ENCODE measurements at places on chromosomes 2 and 18.

GRCh38 chr2:144432921-144433320, 87.0 kb downstream of the ZEB2 start:
- DNase-seq: no peak

GRCh38 chr18:58929206-58929605, 64.5 kb downstream of the ZNF532 start:
- DNase-seq: no peak

DNA sequence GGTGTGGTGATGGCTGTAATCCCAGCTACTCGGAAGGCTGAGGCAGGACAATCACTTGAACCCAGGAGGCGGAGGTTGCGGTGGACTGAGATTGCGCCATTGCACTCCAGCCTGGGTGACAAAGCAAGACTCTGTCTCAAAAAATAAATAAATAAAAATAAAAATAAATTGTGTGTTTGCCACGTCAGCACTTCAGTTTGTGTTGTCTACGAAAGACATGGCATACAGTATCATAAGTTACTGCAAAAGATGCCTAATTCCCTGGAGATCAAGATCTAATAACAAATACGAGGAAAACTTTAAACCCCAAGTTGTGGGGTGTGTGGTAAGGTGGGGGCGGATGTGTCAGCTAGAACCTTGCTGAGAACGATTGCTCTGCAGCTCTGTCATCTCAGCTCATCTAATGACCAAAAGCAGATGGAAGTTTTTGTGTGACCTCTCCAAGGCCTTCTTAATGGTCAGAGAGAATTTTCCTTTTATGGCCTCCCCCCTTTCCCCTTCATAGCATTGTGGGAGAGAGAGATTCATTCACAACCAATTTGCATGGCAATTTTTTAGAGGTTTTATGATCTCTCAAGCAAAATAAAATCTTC, 11.3 kb downstream of the NPAS2 start:
- DNase-seq: no peak

GRCh38 chr2:156445296-156446220, 9.4 kb downstream of the GPD2 start:
- DNase-seq: no peak

GRCh38 chr18:48752928-48753327, 197.8 kb downstream of the SMAD7 start:
- no peak for DNase-seq

DNA sequence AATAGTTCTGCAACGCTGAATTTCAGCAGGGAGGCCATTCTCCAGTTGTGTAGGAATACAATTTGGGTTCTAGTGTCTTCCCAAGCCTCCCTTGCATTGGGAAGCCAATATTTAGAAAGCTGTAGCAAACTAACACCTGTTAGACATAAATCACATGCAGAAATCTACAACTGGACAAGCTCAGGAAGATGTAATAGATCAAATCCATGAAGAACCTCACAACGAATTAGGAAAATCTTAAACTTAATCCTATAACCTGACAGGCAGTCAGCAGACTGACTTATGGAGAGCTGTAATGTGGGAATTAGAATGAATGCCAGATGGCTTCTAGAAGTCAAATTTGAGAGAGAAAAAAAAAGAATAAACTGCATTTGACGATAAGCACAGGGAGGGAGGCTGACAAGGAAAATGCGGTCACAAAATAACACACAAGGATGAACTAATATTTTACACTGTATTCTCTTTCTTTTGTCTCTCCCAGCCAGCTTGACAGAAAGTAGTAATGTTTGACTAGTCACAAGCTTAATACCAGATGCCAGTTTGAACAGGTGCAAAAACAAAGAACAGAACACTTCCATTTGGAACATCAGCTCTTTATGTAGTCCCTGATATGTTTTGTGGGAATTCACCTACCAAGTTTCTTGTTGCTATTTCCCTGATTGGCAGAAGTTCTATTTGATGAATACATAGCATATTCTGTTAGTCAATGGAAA, 50.8 kb upstream of the FANCL start:
- no peak for DNase-seq

GRCh38 chr2:61439241-61440002, 31.5 kb downstream of the USP34 start:
- DNase-seq: no peak

- DNase-seq: no peak
Measured at GRCh38 chr2:128573531-128573930, 254.9 kb upstream of the HS6ST1 start.

DNA sequence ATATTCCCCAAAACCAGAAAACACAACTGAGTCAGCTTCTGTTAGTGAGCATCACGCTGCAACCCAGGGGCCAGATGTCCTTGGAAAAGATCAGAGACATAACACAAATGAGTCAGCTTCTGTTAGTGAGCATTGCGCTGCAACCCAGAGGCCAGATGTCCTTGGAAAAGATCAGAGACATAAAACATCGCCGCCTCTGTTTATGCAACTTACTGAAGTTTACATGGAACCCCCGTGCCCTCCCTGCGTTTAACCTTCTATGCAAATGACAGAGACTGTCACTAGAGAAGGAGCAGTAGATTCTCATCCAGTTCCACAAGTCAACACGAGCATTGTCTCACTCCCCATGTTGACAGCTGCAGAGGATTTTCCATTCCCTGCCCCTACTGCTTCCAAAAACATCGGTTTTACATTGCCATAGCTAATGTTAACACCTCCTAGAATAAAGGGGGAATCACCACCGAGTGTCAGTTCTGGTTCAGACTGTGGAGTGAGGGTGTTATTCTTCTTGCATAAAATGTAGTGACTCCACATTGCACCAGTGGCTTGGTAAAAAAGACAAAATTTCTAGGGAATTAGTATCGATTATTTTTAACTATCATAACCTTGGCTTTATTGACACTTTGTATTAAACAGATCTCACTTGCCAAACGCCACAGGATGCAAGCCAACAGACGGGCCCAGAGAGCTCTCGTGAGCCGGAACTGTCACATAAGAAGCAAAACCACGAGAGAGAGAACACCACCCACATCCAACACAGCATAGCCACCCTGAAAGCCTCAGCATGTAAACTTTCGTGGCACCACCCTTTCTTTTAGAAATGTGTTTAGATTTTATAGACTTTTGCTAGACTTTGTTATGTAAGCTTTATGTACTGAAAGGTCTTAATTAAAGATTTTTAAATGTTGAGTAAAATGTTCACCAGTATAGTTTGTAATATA, 87.7 kb downstream of the SH3YL1 start:
- DNase-seq: no peak

- DNase-seq: no peak
Measured at GRCh38 chr2:213934560-213934959, 476.3 kb upstream of the VWC2L start.

DNA sequence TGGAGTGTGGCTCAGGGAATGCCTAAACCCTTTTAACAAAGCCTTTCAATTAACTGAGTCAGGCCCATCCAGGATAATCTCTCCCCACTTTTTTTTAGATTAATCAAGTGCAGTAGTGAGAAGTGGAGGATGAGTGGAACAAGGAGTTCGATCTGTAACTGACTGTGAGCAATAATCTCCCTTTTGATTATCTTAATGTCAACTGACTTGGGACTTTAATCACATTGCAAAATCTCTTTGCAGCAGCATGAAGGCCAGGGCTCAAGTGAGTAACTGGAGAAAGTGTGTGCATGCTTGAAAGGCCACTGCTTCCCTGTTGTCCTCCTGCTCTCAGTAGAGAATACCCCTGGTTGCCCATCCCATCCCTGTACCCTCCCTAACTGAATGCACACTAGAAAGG, 32.1 kb upstream of the HS6ST1 start:
- no peak for DNase-seq

- no peak for DNase-seq
Measured at GRCh38 chr2:23055251-23055650, 329.7 kb upstream of the KLHL29 start.

DNA sequence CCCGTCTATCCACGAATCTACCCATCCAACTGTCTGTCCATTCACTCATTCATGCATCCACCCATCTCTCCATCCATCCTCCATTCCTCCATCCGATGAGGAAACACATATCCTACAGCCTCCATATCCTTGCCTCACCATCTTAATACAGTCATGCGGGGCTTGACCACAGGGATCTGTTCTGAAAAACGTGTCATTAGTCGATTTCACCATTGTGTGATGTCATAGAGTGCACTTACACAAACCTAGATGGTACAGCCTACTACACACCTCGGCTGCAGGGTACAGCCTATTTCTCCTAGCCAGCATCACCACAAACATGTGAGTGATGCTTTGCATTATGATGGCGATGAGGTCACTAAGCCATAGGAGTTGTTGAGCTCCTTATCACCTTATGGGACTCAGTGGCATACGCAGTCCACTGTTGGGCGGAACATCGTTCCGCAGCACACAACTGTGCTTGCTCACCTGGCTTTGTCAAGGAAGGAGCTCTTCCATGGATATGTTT, 1.9 kb upstream of the NT5DC4 start:
- no peak for DNase-seq

- no peak for DNase-seq
Measured at GRCh38 chr2:240320204-240320993, 115.1 kb upstream of the GPC1 start.

GRCh38 chr18:43665105-43665788, 388.0 kb upstream of the SYT4 start:
- no peak for DNase-seq

- no peak for DNase-seq
Measured at GRCh38 chr2:20050646-20051531, 539 bp downstream of the LAPTM4A start.

- DNase-seq: no peak
Measured at GRCh38 chr18:4232656-4233055, 222.5 kb downstream of the DLGAP1 start.

- DNase-seq: no peak
Measured at GRCh38 chr2:62034715-62035114, 129.2 kb downstream of the COMMD1 start.

- no peak for DNase-seq
Measured at GRCh38 chr18:10913919-10914318, 235.4 kb downstream of the PIEZO2 start.

- DNase-seq: no peak
Measured at GRCh38 chr2:217948351-217948791, 54.4 kb downstream of the TNS1 start.

DNA sequence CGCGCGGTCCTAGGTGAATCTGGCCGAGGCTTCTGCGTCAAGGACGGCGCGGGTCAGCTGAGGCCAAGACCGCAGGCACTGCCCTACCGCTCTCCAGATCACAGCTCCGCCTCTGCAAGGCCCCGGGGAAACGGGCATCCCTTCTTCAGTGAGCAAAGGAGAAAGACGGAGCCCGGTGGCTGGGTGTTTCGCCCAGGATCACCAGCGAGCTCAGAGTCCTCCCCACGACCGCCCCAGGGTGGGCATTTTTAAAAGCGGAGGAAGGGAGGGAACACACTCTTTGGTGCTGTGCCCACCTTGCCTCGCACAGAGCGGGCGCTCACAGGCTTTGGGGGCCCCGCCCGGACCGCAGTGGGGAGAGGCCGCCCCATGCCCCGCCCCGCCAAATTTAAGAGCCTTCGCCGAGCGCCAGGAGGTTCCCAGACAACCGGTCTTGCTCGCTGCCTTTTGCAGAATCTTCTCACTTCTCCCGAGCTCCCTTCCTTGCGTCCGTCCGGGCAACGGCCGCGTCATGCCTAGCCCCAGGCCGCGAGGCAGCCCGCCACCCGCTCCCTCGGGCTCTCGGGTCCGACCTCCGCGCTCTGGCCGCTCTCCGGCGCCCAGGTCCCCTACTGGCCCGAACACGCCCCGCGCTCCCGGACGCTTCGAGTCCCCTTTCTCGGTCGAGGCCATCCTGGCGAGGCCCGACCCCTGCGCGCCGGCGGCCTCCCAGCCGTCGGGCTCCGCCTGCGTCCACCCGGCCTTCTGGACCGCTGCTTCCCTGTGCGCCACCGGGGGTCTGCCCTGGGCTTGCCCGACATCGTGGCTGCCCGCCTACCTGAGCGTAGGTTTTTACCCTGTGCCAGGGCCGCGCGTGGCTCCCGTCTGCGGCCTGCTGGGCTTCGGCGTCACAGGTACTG, at the start of gene NOTO:
TSS of gene NOTO (plus strand) at position 419 of the 899 bp plus-strand sequence. CDS start at position 512, 93 bp downstream.
- DNase-seq: no peak

DNA sequence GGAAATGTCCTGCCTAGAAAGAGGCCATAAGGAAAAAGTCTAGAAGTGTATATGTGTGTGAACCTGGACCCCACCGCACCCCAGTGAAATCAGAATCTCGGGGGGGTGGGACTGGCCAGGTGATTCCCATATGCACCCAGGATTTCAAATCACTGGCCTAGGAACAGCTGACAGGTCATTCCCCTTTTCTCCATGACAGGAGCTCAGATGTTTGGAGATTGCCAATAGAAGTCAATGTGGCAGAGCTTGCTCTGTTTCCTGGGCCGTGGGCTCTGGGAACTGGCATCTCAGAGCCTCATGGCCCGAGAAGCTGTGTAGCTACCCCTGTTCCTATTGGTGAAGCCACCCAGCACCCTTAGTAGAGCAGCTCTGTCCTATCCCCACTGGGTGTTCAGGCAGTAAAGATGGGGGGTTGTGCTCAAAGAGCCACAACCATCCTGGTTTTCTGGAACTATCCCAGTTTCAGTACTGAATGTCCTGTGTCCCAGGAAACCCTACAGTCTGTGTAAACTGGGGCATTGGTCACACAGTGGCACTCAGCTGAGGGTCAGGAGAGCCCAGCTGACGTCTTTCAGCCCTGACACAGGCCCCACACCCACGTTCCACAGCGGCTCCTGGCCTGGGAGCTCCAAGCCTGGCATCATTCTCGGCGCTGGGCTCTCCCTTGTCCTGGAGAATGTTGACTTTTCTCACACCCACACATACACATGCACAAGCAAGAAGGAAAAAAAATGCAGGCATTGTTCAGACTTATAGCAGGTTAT, 18.9 kb downstream of the GNLY start:
- DNase-seq: no peak

DNA sequence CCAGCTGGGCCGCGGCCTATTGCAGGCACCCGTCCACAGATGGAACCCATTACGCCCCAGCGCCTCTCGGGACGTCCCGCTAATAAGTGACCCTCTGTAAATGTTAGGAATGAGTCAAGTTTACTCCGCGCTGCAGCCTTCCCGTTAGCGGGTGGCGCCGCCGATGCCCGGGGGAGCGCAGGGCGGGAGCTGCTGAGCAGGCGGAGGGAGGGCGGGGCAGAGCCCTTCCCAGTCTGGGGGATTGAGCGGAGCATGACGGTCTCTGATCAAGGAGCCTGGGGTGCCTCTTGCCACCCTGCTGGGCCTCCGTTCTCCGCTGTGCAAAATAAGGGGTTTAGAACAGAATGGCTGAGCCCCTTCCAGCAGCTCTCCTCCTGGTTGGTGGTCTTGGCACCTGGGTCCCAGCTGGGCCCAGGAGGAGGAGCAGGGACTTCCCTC, 10.5 kb downstream of the CROCC2 start:
- no peak for DNase-seq

DNA sequence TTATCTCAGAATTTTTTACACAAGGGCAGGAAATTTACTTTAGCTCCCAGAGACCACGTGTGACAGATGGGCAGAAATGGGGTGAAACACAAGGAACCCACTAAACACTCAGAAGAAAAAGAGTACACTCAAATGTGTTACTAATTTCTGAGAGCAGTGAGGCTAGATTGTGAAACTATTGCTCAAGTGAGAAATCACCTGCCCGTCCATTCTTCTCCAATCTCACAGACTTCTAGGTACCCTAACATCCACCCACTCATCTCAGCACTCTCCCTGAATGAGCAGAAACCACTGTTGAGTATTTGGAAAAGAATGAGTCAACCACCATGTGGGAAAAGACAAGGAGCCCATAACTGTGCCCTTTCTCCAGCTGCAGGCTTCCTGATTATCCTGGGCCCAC, 293.0 kb upstream of the CDH2 start:
- no peak for DNase-seq
